ENCODE measurements at places on chromosomes 5 and 9.

DNA sequence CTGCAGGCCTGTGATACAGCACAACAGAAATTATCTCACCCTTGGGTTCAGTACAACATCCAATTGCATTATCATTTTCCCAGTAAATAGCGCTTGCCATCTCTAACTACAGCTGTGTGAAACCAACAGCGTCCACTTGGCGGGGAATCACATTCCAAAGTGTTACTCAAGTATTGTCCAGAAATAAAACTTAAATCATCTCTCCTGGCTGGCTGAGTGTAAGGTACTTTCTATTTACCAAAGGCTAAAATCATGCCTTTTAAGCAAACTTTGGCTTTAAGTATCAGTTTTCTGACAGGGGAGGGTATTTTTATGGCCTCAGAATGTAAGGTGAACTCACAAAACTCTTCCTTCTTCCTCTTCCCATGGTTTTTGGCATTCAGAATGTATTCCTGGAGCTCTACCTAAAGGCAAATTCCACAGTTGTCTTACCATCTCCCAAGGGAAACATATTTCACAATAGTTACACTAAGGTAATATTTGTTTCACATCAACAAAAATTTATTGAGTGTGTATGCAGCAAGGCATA lies 205.6 kb upstream of the MPDZ start:
- no peak for DNase-seq

DNA sequence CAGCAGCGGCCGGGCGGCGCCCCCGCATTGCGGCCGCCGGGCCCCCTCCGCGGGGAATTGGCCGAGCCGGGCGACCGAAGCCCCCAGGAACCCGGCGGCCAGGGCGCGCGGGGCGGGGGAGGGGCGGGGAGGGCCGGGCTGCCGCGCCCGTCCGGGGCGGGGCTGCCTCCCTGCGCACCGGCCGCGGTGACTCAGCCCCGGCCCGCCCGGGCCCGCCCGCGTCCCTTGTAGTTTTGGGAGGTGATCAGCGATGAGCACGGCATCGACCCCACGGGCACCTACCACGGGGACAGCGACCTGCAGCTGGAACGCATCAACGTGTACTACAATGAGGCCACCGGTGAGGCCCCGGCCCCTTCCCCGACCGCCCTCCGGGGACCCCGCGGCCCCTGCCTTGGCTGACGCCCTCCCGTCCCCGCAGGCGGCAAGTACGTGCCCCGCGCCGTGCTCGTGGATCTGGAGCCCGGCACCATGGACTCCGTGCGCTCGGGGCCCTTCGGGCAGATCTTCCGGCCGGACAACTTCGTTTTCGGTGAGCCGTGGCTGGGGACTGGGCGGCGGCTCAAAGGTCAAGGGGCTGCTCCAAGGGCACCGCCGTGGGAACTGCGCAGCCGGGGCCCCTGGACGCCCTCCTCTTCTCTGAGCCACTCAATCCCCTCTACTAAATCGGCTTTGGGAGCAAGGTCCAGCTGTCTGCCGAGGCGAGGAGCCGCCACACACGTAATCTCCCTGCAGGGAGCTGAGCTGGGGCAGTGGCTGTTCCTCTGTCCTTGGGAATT lies 592 bp downstream of the TUBB4B start:
- DNase-seq = no peak

GRCh38 chr9:36937951-36938350 lies 96.1 kb downstream of the PAX5 start:
- no peak for DNase-seq

DNA sequence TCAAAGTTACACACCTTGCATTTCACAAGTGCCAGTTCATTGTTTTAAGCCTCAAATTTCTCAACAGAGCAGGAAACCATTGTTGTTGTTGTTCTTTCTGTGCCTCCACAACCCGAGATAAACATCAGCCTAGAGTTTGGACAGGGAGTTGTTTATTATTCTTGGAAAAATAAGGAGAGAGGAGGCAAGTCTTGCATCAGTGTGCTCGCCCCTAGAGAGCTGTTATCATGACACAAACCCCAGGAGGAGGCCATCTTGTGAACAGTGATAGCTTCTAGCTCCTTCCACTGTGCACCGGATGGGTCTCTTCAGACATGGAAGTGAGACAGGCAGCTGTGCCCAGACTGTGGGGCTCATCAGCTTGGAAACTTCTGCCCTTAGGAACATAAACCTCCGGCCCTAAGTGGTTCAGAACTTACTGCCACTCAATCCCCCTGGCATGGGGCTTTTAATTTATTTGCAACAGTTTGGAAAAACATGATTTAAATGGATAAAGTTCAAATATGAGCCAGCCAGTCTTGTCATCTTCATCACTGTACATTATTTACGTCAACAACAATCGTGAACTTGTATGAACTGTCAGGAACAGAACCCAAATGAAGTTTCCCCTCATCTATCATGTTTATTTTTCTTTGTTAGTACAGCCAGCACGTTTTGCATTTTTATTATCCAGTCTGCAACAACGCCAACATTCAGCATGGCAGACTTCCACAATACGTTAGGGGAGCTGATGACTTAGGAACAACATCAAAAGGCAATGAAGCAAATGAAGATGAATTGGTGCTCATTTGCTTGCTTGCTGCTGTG lies 181.7 kb upstream of the S1PR3 start:
- DNase-seq = no peak

DNA sequence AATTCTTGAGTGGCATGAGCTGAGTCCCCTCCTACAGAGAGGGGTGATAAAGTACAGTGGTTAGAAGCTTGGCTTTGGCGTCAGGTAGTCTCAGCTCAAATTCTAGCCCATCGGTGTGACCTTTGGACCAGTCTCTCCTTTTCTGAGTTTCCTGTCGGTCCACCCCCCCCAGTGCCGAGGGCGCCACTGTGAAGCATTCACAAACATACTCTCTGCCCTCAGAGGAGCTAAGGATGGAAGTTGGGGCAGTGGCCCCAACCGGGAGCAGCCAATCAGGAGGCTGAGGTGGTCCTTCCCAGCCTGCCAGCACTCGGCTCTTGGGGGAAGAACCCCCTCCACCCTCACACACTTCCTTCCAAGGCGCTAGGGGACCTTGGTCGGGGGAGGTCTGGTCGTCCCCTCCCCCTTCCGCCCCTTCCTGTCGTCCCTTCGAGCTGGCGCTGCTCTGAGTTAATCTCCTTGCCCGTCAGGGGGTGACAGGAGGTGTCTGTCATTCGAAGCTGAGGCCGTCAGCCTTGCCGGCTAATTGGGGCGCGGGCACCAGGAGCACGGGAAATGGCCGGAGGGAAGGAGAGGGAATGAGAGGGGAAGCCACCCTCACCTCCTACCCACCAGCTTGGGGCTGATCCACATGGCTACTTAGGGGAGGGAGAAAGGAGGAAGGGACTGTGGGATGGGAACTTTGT lies 53.0 kb downstream of the CXXC5 start:
- no peak for DNase-seq

- no peak for DNase-seq
Measured at GRCh38 chr5:71859515-71859914, 140.4 kb downstream of the CARTPT start.

GRCh38 chr9:127970401-127971313 lies 10.1 kb downstream of the EEIG1 start:
- peak; percentile 81 for DNase-seq

DNA sequence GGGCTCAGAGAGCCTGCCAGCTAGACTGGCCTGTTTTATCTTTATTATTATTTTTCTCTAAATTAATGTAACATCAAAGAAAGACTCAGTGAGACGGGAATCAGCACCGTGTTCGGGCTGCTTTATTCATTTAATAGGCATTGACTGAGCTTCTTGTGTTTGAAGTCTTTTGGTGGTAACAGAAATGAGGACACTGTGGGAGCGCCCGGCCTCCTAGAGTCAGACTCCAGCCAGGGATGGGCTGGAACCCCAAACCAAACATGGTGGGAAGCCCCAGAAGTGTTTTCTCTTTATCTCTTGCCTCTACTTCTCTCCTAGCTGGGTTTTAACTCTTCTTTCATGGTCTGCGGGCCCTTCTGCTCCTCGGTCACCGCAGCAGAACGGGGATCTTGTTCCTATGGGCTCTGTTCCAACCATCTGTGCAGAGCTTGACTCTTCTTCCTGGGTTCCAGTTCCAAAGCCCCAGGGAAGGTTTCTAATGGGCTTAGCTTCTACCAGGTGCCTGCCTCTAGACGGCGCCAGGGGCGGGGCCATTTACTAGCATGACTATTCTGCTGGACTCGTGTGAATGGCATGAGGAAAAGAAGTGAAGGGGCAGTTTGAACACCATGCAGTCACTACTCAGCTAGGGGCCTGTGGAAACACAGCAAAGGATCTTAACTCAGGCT lies 123.8 kb downstream of the FGF18 start:
- no peak for DNase-seq

GRCh38 chr5:178247481-178248456 lies 15.2 kb upstream of the PHYKPL start:
- DNase-seq = no peak

DNA sequence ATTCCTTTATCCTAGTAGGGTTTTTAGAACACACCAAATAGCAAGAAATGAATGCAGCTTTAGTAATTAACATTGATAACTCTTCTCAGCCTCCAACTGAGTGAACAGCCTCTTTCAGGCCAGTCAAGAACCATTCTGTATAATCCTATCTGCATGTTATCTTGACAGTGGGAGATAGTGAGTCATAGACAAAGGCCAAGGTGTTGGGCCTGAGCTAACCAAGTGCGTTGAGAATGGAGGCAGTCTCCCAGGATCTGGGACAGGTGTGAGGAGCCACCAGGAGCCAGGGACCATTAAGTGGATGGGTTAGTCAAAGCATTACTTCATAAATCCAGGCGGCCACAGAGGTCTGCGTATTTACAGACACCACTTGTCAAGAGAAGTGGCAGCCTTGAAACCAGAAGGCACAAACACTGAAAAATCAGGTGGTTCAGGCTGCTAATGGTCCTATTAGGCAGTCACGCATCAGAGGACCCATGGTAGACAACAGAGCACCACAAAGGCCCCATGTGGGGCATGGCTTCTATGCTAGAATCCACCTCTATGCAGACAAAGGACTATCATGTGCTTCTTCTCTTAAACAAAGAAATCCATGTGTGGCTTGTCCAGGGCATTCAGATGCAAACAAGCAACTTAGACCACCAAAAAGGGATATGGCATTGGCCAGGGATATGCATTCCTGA lies 409.7 kb upstream of the PIK3R1 start:
- DNase-seq = no peak

DNA sequence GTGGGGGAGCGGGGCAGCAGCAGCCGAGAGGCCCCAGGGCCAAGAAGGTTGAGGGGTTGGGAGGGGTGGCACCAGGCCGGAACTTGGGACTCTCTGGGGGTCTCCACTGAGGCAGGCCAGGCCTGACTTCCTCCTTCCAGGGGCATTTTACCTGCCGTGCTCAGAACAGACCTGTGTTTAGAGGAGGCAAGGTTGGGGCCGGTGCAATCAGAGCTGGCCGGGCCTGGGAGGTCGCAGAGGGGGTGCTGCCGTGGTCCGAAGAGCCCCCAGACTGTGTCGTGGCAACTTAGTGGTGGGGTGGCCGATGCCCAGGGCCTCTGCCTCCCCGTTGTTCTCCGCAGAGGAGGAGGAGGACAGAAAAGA lies 21.8 kb downstream of the GLT6D1 start:
- no peak for DNase-seq

DNA sequence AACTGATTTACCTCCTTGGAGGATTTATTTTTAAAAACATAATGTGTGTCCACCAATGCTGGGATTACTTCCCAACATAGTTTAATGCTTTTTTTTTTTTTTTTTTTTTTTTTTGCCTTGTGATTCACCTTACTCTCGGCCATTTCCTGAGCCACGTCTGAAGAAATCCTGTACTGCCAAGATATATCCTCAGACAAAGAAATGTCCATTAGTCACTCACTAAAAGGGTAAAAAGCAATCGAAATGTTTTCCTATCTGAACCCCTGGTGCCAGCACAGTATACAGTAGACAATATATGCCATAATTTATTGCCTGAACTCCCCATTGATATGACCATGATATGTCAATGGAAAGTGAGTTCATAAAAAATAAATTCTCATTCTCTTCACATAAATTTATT lies 344.1 kb downstream of the BNC2 start:
- DNase-seq = no peak

DNA sequence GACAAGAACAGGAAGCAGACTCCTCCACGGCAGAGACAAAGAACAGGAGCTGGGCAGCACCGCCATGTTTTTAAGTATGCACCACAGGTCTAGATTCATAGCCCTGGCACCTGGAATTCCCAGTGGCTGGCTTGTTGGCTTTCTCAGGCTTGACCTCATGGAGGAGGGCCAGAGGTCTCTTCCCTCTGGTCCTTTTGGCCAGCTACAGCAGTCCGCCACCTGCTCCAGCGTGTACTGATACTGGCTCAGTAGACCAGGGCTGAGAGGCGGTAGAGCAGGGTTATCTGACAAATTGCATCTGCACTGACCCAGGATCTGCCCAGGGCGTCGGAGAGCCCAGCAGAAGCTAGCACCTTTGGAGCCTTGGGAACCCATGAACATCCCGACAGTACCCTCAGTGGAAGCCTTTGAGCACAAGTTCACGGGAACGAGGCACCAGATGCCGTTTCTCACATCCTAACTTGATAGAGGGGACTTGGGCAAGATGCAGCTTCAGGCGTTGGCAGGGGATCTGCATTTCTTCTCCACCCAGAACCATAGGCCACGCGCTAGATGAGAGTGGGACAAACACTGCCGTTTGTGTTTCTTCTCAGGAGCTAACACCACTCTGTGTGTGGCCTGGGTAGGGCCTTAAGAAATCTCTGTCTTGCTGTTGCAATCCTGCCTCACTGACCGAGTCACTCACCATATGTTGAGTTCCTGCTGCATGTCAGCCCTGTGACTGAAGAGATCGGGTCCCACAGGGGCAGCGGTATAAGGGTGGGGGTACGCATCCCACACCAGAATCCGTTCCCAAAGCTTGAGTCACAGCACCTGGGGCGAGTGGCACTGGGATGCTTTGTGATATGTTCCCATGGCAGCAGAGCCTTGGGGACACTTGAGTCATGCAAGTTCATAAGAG lies 90.3 kb upstream of the OTULINL start:
- no peak for DNase-seq

DNA sequence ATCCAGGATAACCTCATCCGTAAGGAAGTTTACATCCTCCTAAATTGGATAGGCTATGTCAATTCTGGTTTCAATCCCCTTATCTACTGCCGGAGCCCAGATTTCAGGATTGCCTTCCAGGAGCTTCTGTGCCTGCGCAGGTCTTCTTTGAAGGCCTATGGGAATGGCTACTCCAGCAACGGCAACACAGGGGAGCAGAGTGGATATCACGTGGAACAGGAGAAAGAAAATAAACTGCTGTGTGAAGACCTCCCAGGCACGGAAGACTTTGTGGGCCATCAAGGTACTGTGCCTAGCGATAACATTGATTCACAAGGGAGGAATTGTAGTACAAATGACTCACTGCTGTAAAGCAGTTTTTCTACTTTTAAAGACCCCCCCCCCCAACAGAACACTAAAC lies 1.3 kb downstream of the ADRB2 start:
- DNase-seq = no peak

- no peak for DNase-seq
Measured at GRCh38 chr9:69279084-69279731, 45.8 kb upstream of the ENTREP1 start.

DNA sequence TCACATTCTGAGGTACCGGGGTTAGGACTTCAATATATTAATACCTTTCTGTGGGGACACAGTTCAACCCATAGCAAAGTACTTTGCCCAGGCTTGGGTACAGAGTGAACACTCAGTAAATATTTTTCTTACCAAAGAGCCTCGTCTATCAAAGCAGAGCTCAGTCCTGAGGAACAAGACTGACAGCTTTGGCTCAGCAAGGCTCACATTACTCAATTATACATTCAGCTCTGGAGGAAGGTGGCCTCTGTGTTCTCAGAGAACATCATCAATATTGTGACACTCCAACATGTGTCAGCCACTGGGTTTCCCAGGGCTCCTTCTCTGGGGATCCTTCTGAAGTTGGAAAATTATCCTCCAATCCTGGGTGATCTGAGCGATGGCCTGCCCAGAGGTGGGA lies 186.4 kb downstream of the NMUR2 start:
- DNase-seq = no peak

Measured in Jurkat, Clone E6-1 (cell line).